ENCODE measurements at places on chromosomes 7 and 10. TPM values are rescaled to one million over a fixed set of nuclear protein-coding genes. Genes with fewer than 3 reads are reported as not detected.

DNA sequence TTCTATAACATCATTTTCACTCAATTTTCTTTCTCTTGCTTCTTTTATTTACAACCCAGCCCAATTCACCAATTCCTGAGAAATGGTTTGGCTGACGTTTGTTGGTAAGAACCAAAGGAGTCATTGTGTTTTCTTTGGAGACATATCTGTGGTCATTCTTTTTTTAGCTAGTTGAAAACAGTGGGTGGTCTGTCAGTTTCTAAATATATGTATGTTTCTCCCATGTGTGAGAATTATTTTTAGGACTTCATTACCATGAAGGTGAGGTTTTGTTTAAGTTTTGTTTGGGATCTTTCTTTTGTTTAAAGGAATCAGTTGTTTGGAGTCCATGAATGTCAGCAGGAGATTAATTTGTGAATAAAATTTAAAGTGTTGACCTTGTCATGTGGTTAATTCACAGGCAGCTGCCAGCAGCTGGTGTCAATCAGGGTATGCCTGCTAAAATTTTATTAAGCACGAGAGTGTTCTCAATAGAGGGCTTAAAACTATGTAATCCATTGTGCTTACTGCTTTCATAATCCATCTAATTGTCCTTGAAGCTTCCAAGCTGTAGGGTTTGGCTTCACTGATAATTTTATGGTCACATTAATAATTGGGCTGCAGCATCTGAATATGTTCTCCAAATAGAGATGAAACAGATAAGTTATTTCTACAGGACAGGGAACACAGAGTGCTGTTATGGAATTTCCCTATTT, 38.7 kb downstream of the INSYN2A start:
- no peaks in the 10 kb centered on the region for H3K36me3 ChIP-seq
- H3K27me3 ChIP-seq = no peaks in the 10 kb centered on the region
- H3K4me3 ChIP-seq = no peak overlapping the region

GRCh38 chr10:64648915-64649314, 1127.7 kb downstream of the REEP3 start:
- no peaks in the 10 kb centered on the region for H3K36me3 ChIP-seq
- no peaks in the 10 kb centered on the region for H3K4me1 ChIP-seq
- H3K4me3 ChIP-seq = no peak overlapping the region
- no peak for DNase-seq

The NDUFB2 gene
- total RNA-seq = 199 TPM

The ENTPD1 gene
- not detected for total RNA-seq

The WNT8B gene
- not detected for total RNA-seq
